G401 (cell line): ENCODE measurements at places on chromosomes 6 and 20. TPM values are rescaled to one million over a fixed set of nuclear protein-coding genes. Genes with fewer than 3 reads are reported as not detected.

DNA sequence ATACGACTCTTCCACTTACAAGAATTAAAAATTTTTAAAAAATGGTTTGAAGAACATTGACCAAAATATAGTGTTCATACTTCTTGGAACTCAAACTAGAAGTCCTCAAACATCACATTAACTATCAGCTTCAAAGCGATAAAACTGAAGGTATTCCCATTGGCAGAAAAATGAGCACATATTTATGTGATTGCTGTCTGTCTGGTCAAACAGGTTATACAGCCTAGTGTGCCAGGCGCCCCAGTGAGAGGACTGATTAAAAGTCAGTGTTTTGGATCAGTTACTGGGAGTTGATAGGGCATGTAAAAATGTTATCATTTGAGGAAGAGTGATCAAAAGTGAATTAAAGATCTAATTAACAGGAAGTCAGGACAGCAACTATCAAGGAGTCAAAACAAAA, 738.8 kb downstream of the HDGFL1 start:
- no peak for DNase-seq

- DNase-seq = no peak
Measured at GRCh38 chr6:38776515-38776914, 61.4 kb downstream of the DNAH8 start.

DNA sequence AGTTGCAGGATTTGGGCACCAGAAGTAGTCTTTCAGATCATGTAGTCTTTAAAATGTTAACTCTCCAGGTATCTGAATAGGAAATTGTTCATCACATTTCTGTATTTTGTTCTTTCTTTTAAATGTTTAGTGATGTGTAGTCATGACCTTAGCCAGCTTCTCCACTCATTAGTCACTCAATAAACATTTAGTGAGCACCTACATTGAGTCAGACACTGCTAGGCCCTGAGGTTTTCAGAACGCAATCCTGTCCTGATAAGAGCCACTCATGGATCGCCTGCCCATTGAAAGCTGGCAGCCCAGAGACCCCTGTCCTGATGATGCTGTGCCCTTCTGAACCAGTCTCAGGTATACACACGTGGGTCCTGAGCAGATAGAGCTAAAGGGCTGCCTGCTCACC, 163.4 kb upstream of the HEY2 start:
- DNase-seq = no peak

- no peak for DNase-seq
Measured at GRCh38 chr20:47581090-47581489, 79.4 kb downstream of the NCOA3 start.

GRCh38 chr6:13080462-13081188, 247.7 kb downstream of the TBC1D7 start:
- no peak for DNase-seq

GRCh38 chr20:63973636-63974401, 4.1 kb upstream of the ZNF512B start:
- DNase-seq = peak; percentile 85

DNA sequence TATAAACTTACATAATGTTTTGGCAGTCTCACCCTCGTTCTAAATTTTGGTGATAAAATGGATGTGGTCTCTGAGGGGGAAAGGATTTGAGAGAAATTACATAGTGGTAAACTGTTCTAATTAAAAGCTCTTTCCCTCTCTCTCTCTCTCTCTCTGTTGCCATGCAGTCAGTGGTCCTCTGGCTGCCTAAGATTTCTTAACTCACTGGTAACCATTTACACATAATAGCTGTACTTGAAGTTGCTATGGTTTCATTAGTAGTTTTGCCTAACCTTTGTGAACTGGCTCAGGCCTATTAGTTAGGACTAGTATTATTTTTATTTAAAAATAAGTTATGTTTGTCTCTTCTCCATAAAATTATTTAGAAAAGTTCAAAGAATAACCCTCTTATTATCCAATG, 42.0 kb downstream of the MAPK14 start:
- no peak for DNase-seq

DNA sequence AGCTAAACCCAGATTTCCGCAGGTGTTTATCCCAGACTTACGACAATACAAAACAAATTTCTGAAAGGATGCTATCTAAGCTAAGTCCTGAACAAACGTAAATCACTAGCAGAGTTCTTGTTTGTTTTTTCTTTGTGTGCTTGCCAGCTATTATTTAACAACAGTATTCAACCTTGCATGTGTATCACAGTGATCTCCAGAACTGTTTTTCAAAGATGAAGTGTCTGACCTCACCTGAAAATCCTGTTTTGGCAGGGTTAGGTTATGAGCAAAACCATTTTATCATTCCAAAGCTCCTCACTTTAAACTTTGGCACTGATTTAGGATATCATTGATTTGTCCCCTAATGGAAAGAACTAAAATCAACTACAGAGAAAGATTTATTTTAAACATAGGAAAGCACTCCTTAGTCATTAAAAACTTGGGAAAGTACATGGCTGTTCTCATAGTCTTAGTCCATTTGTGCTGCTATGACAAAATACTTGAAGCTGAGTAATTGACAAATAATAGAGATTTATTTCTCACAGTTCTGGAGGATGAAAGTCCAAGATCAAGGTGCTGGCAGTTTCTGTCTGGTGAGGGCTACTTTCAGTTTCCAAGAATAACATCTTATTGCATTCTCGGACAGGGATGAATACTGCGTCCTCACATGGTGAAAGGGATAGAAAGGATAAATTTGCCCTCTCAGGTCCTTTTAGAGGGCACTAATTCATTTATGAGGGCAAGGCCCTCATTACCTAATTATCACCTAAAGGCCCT, 20.8 kb upstream of the BMP5 start:
- no peak for DNase-seq

GRCh38 chr20:22921595-22922421, 113.3 kb upstream of the SSTR4 start:
- DNase-seq = no peak

DNA sequence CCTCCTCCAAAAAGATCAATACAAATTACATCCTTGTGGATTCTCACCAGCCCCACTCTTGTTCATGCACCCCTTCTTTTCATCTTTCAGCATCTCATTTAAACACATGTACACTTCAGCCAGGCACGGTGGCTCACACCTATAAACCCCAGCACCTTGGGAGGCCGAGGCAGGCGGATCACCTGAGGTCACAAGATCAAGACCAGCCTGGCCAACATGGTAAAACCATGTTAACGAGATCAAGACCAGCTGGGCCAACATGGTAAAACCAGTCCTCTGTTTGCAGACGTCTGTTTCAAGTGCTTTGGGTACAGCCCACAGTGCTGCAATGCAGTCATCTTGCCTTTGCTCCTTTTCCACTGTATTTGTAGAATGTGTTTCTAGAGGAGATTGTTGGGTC, 45.3 kb downstream of the ZMYND8 start:
- no peak for DNase-seq

GRCh38 chr6:42163981-42164380, 9.2 kb upstream of the GUCA1A start:
- DNase-seq = no peak

- no peak for DNase-seq
Measured at GRCh38 chr6:170135821-170136471, 154.9 kb downstream of the DLL1 start.

- no peak for DNase-seq
Measured at GRCh38 chr20:43983359-43983758, 68.7 kb downstream of the TOX2 start.

DNA sequence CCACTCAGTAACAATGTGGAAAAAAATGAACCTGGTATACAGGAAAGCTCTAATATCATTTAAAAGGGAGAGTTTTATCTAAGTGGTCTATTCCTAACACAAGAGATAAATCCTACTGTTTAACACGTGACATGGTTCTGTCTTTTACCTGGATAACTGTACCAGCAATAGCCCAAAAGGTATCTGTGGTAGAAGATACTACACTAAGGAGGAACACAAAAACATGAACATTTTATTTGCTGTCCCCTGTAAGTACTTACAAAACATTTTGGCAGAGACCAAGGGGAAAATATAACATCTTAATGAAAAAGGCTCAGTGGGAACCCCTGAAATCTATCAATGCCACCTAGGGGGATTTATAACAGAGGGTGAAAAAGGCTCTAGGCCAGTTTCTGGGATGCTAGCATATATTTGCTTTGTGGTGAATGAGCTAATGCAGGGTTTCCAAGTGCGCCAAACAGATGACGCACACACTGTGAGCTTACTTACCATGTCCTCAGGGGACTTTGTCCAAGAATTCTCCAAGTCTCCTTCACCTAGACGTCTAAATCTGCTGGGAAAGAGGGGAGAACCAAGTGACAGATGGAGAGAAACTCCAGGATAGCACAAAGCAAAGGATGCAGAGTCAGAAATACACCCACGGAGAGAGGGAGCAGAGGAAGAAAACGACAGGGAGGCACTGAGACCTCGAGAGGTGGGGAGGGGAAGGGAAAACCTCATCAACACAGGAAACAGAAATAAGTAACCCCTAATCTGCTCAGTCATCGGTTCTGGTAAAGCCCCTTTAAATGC, 147.9 kb upstream of the PRND start:
- no peak for DNase-seq

GRCh38 chr6:82045965-82046756, 201.4 kb downstream of the IBTK start:
- DNase-seq = no peak

GRCh38 chr6:6841571-6841970, 253.1 kb downstream of the LY86 start:
- DNase-seq = peak; percentile 4

DNA sequence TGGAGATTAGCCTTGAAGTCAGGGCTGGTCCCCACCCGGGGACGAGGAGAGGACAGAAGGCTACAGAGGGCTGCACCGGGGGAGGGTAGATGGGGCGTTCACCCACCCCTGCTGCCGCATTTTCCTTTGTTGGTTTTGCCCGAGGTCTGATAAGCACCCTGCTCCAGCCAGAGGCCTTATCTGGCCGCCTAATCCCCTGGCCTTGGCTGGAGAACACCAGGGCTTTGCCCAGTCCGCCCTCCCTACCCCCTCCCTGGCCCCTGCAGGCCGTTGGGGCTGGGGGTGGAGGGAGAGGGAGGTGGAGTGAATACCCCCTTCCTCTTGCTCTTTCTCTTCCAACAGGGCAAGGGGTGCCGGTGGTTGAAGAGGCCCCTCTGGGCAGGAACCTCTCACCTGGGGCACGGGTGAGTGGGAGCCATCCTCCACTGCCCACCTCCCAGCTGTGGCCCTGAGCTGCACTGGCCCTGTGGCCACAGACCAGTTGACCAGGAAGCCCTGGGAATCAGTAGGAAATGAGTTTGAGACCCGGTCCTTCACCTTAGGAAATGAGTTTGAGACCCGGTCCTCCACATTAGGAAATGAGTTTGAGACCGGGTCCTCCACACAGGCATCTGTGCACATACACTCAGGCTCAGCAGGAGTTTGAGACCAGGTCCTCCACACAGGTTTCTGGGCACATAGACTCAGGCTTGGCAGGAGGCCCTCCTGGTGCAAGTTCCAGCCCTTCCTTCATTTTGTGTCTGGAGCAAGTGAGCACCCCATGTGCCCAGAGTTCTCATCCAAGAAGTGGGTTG, 12.0 kb upstream of the GATA5 start:
- DNase-seq = no peak

- DNase-seq = no peak
Measured at GRCh38 chr6:6804843-6805615, 216.5 kb downstream of the LY86 start.

DNA sequence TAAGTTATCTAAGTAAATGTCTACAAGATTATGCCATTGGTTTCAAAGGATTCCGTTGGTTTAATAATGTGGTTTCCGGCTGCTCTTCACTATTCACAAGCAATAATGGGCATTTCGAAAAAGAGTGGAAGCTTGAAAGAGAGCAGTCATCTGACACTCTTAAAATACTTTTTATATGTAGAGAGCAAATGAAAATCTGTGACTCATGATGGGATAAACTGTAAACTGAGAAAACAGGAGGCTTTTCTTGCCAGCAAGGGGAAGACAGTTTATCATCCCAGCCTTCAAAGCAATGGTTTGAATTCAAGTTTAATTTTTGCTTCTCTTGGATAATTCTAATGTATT, 145.7 kb downstream of the KHDC1L start:
- DNase-seq = no peak

DNA sequence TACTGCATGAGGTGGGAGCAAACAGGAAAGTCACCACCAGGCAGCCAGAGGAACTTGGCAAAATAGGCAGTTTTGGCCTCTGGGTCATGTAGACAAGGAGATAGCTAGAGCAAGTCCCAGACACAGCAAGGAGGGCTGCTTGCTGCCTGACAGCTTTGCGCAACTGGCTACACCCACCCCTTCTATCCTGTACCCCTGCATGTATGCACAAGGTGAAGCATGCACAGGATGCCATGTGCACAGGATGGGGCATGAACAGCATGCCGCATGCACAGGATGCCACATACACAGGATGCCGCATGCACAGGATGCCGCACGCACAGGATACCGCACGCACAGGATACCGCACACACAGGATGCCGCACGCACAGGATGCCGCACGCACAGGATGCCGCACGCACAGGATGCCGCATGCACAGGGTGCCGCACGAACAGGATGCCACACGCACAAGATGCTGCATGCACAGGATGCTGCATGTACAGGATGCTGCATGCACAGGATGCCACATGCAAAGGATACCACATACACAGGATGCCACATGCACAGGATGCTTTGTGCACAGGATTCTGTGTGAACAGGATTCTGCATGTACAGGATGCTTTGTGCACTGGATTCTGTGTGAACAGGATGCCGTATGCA, 104.9 kb upstream of the IYD start:
- DNase-seq = no peak

PNRC1 gene
- total RNA-seq = 30.0 and 49.6 TPM in 2 replicates

HSPA12B gene
- total RNA-seq = not detected in 2 replicates

MC3R gene
- total RNA-seq = not detected in 2 replicates

WFDC2 gene
- not detected in 2 replicates for total RNA-seq

RSPO3 gene
- total RNA-seq = 5.7 TPM in 1 of 2 replicates, not detected in the other

PSORS1C2 gene
- not detected in 2 replicates for total RNA-seq

PEX7 gene
- total RNA-seq = 4.6 and 5.8 TPM in 2 replicates

GSTA1 gene
- total RNA-seq = not detected in 2 replicates

CRISP3 gene
- not detected in 2 replicates for total RNA-seq

NKX2-2 gene
- not detected in 2 replicates for total RNA-seq

DNAJC5 gene
- total RNA-seq = 38.6 and 43.6 TPM in 2 replicates

KIFC1 gene
- total RNA-seq = 98.5 and 123 TPM in 2 replicates
